AG08395 (cell line): ENCODE measurements at places on chromosomes 1 and 21.

DNA sequence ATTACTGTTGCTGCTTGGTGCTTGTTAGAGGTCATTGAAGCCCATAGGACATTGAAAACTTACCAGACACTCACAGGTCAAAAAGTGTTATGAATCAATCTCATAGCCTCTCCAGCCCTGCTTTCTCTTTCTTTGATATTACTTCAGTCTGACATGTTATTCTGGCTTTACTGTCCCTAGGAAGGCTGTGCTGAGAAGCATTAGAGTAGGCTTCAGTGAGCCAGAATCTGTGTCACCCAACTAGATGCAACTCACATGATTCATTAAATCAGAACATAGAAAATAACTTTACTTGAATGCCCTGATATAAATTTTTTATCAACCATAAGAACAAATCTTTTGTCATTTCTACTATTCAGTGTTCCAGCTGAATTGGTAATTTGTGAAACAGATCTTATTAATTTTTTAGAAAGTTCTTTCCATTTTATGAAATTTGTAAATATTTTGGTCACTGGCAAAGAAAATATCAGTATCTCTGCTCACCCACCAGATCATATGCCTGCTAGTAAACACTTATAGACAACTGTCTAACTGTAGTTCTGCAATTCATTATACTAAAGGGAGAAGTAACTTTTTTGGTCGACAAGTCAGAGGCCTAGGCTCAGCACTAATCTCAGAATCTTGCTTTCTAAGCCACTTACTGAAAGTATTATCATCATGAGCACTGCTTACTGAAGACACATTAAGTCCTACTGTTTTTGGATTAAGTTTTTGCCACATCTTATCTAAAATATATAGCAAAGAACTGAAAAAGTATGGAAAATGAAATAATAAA is 48.2 kb downstream of the RPAP2 start:
- no peak for DNase-seq

- DNase-seq = no peak
Measured at GRCh38 chr1:169120066-169120465, 13.6 kb downstream of the ATP1B1 start.

- DNase-seq = no peak
Measured at GRCh38 chr1:164662462-164662861, 103.5 kb downstream of the PBX1 start.

- no peak for DNase-seq
Measured at GRCh38 chr1:243558576-243558975, 291.5 kb downstream of the AKT3 start.

DNA sequence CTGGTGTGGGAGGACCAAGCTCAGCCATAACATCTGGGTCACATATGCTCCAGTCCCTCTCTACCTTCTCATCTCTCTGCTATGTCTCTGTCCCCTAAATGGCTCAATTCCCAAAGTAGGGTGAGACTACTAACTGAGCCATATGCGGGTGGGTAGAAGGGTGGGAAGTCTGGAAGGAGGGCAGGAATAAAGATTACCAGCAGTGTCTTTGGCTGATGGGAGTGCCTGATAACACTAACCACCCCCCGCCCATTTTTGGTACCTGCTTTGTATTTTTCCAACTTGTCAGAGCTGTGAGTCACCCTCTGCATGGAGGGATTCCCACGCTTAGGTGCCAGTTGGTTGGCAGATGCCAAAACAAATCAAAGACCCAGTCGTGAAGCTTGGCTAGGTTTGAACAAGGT is 14.9 kb upstream of the SSBP3 start:
- DNase-seq = peak; percentile 34

- DNase-seq = no peak
Measured at GRCh38 chr1:245014247-245015029, 140.3 kb upstream of the KIF26B start.

GRCh38 chr1:95021805-95022643 is 50.7 kb downstream of the ALG14 start:
- DNase-seq = no peak

GRCh38 chr1:203410182-203410900 is 59.4 kb upstream of the FMOD start:
- DNase-seq = no peak

- no peak for DNase-seq
Measured at GRCh38 chr1:76866566-76866965, 714 bp upstream of the ST6GALNAC5 start.

GRCh38 chr1:52904208-52904926 is 17.2 kb downstream of the ECHDC2 start:
- no peak for DNase-seq

DNA sequence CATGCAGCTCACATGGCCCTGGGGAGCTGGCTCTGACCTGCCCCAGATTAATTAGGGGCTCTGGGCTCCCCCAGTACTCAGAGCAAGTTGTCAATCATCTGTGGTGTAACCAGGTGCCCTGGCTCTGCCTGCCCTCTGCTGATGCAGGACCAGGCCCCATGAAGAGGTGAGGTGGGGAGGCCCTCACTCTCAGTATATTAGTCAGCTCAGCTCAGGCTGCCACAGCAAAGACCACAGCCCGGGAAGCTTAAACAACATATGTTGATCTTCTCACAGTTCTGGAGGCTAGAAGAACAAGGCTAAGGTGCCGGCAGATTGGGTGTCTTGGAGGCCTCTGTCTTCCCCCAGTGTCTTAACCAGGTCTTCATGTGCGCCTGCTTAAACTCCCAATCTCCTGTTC is 66.5 kb downstream of the FCRL5 start:
- no peak for DNase-seq

DNA sequence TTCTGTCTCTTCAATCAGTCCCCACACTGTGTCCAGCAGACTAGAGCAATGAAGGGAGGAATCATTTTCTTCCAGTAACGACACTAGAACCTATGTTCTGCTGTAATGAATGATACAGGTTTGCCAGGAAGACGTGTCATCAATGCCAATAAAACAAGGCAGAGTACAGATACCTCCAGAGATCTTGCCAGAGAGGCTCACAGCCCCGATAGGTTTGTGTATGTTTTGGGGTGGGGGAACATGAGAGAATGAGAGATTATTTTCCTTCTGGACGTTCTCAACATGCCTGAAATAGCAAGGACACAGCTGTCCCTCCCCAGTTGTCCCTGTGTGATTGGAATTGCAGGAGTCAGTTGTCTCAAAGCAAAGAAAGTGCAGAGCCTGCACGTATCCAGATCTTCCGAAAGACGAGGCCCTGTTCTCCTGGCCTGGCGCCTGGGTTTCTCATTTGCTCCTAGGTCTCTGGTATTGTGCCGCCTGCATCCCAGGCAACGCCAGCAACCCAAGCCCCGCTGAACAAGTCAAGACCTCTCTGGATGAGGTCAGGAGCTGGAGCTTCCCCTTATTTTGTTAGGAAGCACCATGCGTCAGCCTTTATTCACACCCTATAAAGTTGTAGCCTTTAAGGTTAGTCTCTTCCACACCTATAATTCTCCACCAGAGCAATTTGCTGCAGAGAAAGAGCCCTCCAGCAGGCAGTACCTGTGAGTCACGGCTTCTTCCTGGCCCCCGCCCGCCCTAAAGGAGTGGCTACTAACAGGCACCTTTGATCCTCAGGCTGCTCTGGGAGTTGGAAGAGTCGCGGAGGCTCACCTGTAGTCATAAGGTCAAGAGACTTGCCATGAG is 130.5 kb downstream of the TOMM20 start:
- peak; percentile 61 for DNase-seq

- DNase-seq = no peak
Measured at GRCh38 chr1:183214021-183214970, 28.2 kb downstream of the LAMC2 start.

DNA sequence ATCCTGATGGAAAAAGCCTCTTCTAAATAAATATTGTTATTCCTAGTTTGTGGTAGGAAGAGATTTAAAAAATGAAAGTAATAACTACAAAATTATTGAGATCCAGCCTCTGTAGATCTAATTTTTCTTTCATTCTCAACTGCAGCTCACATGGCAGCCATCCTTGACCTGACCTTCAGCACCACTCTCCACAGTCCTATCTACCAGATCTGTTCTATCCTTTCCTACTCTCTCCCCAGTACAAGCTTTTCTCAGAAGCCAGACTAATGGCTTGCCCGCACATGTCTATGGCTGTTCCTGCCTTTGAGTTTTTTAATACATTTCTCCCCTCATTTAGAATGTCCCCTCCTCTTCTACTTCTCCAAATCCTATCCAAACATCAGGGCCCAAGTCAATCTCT is 51.5 kb downstream of the MACO1 start:
- DNase-seq = no peak

GRCh38 chr21:45454926-45455673 is 50.1 kb downstream of the COL18A1 start:
- DNase-seq = peak; percentile 82

DNA sequence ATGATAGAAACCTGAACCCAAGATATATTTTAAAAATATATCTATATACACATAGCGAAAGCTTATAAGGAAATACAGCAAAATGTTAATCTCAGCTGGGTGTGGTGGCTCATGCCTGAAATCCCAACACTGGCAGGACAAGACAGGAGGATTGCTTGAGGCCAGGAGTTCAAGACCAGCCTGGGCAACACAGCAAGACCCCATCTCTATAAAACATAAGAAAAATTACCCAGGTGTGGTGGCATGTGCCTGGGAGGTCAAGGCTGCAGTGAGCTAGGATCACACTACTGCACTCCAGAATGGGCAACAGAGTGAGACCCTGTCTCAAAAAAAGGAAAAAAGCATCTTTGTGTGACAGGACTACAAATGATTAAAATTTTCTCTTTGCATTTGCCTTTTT is 6.0 kb upstream of the SRM start:
- DNase-seq = no peak

GRCh38 chr1:23562137-23562876 is 3.0 kb upstream of the ID3 start:
- peak; percentile 96 for DNase-seq

DNA sequence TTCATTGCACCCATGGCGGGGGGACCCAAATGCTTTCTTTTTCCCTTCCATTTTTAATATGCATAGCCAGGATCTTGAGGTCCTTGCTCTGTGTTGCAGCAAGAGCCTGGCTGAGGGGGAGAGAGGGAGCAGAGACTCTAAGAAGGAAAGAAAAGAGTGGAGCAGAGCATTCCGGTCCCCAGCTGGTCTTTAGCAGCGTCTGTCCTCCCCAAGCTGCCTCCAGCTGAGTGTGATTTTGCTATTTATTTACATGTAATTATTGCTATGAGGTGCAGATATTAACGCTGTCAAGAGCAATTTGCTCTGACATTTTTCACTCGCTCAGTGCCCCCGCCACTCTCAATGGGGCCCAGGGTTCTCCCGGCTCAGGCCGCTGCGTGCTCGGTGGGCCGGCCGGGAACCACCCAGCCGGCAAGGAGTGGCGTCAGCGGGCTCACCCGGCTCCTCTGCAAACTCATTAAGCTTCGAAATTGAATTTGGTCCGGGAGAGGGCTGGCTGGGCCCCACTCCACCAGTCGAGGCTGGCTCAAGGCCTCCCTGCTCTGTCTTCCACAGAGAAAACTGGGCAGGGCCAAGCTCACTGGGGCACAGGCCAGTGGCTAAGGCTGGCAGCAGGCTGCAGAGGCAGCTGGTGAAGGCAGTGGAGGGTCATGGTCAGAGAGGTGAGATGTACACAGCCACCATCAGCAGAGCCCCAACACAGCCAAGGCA is 93.2 kb downstream of the PAX7 start:
- DNase-seq = no peak
